ENCODE measurements at places on chromosomes 7 and 10.

DNA sequence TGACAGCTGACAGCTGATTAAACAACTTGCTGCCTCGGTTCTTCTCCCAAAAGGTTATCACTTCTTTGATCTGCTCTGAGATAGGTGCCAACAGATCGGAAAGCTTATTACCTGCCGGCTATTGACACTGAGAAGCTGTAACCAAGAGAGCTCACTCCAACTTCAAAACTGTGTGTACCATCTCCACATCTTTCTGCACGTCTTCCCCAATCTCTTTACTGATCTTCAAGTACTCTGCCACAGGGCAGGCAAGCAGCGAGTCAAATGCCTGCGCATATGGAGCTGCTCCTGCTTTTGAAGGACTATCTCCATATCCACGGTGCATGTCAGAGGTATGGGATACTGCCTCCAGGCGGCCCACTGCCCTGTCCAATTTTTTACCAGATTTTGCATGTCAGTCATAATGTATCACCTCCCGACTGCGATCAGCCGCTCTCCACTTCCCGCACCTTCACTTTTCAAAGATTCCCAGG, 352 bp upstream of the ZNF485 start:
- DNase-seq: no peak

DNA sequence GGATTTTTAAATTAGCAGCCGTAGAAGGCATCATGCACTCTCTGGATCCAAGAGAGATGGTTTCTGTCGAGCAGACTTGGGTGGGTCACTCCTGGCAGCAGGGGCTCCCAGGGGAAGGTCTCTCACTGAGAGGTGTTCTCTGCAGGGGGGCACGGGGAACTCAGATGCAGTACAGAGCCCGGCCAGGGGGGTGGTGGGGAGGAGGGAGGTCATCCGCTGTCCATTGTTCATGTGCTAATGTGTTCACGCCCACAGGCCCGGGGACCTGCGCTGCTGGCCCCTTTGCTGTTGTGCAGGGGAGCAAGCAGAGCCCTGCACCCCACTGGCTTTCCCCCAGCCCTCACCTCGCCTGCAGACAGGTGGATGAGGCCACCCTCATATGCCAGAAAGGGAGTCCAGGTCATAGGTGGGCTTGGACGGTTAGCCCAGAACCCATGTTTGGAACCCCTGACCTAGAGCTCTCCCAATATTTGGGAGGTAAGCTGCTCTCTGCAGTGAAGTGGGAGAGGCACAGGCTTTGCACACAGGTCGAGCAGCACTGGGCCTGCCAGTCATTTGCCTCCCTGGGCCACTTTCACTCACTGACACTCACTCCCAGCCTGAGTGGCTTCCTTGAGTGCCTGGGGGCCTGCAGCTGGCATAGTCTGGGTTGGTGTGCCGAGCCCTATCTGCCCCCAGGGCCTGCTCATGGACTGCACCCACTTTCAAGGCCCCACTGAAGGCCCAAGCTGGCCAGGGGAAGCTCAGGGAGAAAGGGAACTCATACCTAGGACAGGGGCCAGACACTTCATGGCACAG, 12.6 kb upstream of the TBRG4 start:
- no peak for DNase-seq

DNA sequence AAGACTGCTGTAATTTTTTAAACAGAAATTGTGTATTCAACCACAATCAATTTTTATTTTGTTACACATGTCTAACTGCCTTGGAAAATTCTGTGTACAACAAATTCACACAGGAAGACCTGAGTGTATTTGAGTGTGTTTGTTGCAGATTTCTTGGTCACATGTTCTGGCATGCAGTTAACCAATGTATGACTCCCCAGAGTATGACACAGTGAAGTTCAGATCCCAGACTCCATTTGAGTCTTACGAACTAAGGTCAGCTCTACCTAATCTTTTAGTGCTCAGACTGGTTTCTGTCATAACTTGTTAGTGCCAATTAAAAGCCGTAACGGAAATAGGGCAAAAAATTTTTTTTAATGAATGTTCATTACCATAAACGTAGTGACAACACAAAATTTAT, 5.8 kb downstream of the GNAI1 start:
- DNase-seq: no peak

GRCh38 chr10:61391281-61391680, 61.9 kb downstream of the TMEM26 start:
- no peak for DNase-seq

- DNase-seq: no peak
These were observed 71.1 kb upstream of the MYL10 start for GRCh38 chr7:101699881-101700823.

DNA sequence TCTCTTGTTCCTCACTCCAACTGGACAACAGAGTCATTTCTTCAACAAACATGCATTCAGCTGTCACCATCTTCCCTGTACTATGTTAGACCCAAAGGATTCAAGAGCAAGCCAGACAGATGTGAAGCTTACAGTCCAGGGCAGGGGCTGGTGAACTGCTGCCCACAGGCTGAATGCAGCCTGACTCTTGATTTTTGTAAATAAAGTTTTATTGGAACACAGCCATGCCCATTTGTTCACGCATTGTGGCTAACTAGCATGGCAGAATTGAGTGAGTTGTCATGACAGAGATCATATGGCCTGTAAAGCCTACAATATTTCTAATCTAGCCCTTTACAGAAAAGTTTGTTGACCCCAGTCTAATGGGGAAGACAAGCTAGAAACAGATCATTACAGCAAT, 208.7 kb downstream of the EMX2 start:
- no peak for DNase-seq

DNA sequence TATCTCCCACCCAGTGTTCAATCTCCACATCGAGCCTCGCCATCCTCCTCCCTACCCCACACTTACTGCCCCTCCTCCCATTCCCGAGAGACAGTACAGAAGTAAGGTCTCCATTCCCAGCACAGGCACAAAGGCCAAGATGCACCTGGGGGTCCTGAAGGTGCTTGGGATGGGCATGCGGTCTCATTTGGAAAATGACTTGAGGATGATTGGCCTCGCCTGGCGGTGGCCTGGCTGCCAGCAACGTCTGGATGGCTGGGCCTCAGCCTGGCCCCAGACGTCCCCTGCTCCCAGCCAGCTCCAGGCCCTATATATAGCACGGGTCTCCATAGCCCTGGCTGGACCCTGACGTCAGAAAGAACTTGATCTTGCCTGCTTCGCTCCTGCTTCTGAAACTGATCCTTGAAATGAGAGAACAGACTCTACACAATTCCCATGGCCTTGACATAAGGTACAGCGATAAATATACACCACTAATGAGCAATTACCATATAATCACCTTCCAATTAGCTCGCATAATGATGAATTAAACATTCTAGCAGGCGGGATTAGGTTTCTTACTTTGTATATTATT, 11.8 kb downstream of the EMX2 start:
- DNase-seq: no peak
